ENCODE measurements at places on chromosomes 13 and 19.

DNA sequence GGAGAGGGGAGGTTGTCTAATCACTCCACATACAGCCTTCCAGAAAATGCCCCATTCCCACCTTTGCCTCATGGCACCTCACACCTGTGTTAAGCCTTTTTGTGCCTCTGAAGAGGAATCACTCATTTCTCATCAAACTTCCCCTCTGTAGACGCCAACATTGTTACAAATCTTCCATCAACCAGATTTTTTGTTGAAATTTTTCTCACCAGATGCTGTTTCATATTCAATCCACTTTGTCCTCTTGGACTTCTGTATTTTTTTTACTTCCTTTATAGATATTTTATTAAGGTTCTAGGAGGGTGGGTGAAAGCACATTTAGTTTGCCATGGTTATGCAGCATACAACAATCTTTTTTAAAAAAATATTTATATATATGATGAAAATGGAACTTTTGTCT lies 74.0 kb downstream of the RUBCNL start:
- DNase-seq = no peak

- DNase-seq = no peak
Observed at GRCh38 chr19:39154629-39155100, 29.1 kb downstream of the PAK4 start.

DNA sequence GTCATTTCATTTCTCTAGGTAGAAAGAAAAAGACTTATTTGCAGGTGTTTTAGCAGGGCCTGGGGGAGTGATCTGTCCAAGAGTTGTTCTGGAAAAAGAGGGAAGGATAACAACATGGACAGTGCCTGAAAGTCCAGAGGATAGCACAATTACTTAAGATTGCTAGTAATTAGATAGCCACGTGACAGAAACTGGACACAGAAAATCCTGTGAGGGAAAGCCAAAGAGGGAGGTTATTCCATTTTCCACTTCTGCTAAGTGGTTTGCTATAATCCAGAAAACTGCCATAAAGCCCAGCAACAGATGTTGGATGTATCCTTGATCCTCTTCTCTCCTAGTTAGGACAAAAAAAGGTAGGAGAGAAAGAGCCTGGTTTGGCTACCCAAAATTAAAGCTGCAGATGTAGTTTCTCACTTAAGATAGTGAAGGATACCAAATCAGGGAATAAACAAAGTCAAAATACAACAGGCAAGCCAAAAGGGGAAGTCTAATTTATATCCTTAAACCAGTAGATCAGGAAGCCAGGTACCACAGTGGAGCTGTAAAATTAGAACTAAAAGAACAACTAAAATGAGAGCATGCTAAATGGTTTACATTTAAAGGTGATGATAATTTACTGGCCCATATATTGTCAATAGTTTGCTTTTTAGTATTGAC lies 140.2 kb downstream of the VWA8 start:
- no peak for DNase-seq

DNA sequence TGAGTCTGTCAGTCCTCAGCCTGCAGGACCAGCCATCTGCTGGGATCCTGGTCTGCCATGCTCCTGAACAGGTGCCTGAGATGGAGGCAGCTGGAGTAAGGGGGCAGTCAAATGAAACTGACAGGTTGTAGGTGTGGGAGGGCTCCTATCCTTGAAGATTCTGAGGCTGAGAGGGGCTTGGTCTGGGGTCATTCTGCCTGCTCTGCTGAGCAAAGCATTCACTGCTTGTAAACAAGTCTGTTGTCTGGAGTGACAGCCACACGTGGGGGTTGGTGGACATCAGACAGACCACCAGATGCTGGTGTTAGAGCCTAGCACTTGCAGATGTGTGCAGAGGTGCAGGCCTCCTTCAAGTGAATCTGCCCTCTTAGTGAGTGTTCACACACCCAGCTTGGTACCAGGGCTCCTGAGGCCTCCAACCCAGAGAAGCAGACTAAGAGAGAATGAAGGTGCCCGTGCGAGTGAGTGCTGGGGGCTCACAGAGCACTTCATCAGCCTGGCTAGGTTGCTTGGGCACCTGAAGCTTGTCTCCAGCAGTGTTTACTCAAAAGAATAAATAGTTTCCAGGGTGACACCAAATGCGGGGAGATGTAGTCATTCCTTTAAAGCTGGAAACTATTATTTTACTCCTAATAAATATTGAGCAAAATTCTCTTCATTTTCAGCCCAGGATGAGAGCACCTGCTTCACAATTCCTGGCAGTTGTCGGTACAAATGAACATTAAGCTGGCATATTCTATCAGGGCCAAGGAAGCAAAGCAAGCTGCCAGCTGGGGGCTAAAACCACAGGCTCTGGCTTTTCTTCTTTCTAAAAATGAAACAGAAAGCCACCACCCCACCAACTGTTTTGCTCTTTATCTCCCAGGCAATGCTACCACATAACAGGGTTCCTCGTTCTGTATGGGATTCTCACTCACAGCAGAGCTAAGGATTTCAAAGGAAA lies 82.3 kb downstream of the RNASEH2B start:
- DNase-seq = no peak

DNA sequence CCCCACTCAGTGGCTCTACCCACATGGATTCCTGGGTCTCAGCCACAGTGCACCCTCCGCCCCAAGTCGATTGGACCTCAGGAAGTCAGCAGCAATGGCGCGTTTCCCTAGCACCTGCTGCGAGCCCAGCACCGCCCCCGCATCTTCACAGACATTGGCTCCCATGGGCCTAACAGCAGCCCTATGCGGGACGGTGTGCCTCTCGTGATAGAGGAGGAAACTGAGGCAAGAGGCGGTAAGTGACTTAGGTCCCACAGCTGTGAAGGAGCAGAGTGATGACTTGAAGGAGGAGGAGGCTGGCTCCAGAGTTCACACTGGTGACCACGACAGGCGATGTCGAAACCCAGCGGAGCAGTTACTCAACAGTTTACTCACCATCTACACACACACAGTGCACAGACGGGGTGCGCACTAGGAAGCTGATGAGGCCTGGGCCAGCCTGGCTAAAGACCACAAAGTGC lies 104.5 kb upstream of the SOX1 start:
- DNase-seq = no peak

DNA sequence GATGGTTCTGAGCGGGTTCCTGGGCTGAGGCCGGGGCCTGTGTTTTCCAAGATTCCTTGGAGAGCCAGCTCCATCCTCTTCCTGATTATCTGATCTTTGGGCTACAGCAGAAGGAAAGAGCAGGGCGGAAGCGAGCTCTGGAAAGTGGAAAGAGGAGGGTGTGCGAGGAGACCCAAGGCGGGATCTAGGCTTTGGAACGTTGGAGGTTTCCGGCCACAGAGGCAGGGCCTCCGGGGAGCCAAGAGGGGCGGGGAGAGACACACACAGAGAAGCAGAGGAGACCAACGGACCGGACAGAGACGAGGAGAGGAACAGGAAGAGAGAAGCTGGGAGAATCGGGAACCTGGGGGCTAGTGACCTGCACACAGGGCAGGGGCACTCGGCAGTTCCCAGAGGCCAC lies at the start of gene CLEC11A:
CLEC11A (plus strand) TSS at position 296 of the 400 bp plus-strand sequence. CDS start 162 bp downstream, outside the sequence.
- peak; percentile 41 for DNase-seq

DNA sequence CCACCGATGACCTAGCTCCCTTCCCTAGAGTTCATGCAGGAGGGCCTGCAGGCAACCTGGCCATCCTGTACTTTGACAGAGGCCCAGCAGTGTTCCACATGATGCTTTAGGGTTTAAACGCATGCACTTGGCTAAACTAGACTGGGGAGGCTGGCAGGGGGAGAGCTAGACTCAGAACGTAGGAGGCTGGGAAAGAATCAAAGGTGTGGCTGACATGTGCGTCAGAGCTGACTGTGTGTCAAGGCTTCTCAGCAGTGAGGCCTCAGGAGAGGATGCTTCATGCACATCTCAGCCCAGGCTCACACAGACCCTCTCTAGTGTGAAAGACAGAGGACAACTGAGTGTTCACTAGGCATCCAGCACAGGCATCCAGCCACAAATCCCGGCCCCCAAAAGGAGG lies 28.7 kb downstream of the DNMT1 start:
- DNase-seq = no peak

- DNase-seq = no peak
Observed at GRCh38 chr19:19217099-19217498, 5.3 kb downstream of the NCAN start.

DNA sequence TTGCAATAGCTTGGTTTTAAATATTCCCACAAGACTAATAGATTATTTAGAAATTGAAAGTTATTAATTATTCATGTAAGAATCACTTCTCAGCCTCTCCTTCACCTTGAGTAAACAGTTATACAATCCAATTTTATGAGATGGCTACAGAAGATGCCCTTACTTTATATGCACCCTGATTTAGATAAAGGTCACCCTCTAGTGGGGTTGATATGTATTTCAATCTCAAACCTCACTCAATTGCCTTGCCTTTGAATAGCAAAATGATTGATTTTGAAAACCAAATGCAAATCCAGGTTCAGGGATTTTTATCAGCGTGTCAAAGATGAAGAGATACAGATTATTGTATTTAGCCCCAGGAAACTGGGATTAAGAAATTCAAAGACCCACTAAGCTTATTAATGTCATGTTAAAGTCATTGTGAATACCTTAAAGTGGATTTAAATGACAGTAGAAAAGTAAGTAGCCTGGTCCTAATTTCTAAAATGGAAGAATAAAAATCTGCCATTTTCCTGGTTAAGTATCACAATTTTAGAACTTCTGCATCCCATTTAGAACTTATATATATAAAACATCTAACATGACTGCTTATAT lies 305.1 kb downstream of the ITGBL1 start:
- DNase-seq = peak; percentile 27

DNA sequence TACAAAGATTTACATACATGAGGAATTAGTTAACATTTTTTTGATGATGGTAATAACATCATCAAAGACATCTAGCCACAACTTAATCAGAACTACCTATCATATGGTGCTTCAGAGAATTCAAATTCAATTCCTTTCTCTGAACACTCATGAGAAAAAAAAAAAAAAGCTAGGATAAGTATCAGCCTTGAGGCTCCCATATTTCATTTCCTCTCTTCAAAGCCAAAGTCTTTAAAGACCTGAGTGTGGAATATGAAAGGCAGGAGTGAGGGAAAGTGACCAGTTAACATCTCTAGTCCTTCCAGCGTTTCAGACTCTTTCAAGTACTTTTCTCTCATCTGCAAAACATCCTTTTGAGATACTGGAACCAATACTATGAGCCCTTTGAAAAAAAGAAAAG lies 137.5 kb downstream of the DCLK1 start:
- no peak for DNase-seq

DNA sequence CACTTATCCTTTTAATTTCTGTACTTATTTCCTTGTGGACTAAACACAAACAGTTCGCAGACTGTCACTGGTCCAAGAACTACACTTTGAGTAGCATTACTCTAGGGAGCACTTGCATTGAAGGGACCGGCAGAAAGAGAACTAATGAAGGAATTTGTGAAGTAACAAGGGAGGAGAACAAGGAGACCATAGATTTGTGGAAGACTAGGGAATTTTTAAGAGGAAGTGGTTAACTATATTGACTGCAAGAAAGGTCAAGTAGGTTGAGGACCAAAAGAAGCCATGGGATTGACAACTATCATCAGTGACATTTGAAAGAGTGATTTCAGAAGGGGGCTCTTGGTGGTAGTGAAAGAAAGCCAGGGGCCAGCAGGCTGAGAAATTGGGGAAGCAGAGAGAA lies 4.0 kb upstream of the RB1 start:
- no peak for DNase-seq

GRCh38 chr13:57224414-57224813 lies 57.4 kb downstream of the PRR20E start:
- DNase-seq = no peak

- no peak for DNase-seq
Observed at GRCh38 chr13:23915308-23915707, 18.0 kb upstream of the C1QTNF9B start.

- no peak for DNase-seq
Observed at GRCh38 chr13:82412749-82413148, 1469.5 kb downstream of the SLITRK1 start.

DNA sequence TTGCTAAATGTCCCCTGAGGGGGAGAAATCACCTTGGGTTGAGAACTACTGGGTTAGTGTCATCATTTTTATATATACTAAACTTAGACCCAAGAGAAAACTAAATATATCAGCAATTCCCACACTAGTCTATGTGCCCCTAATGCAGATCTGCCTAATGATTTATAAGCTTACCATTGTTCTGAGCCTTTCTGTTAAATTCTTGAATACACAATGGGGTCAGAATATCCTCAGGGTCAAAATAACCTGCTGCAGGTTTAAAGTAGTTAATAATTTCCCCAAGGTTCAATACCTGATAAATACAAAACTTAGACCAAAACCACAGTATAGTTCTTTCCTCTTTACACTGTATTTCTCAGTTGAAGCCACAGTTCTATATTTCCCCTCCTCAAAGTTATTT lies 4.6 kb downstream of the VWA8 start:
- no peak for DNase-seq

GRCh38 chr19:56155124-56155687 lies 14.1 kb downstream of the ZNF444 start:
- DNase-seq = no peak

DNA sequence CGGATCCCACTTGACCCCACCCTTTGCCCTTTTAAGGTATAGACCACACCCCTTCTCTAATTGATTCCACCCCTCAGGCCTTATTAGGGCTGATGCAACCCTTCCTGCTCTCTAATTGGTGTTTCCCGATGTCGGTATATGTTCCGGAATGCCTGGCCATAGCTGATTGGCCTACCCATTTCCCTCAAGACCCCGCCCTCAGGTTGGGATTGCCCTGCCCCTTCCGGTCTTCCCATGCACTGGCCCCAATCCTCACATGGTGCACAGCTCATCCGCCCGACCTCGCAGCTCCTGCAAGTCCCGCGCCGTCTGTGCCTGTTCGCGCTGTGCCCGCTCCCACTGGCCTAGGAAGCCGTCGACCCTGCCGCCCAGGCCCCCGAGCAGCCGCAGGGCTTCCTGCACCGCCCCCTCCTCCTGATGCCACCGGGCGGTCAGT lies 18.1 kb downstream of the TSKS start:
- no peak for DNase-seq

DNA sequence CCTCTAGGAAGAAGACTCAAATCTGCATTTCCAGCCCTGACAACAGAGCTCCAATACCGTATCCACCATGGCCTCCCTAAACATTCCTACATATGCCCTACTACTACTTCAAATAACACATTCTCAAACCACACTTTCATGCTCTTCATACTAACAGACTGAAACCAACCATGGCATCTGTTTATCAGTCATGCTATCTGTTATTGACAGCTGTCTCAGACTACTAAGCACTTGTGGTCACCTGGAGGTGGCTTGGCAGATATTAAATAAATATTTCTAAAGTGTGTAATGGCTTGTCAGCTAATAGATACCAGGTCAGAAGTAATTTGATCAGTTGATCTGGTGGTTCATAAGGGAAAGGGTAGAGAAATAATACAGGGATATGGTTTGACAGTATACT lies 489.1 kb downstream of the DIAPH3 start:
- DNase-seq = no peak

DNA sequence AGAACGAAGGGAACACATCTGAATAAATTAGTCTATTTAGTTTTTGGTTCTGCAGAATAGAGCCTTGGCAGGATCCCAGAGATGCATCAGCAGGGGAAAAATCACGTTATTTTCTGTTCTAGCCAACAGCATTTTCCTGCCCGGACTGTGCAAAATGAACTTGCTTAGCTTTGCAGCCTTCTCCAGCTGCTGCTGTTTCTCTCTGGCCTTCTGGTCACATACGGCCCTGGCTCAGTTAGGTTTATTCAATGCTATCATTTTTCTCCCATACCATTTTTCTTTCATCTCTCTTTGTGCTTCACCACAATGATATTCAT lies 110.4 kb upstream of the KL start:
- no peak for DNase-seq

- no peak for DNase-seq
Observed at GRCh38 chr13:24153979-24154701, 6.4 kb upstream of the SPATA13 start.

Data from AG09319 (cell line).